ENCODE measurements at places on chromosomes 7 and 10. TPM values are rescaled to one million over a fixed set of nuclear protein-coding genes. Genes with fewer than 3 reads are reported as not detected.

TCF7L2 gene
- total RNA-seq, result 0.29 TPM

THSD7A gene
- not detected for total RNA-seq

TMEM229A gene
- total RNA-seq, result not detected

PON1 gene
- not detected for total RNA-seq

C10orf53 gene
- total RNA-seq, result not detected

PDGFA gene
- 0.60 TPM for total RNA-seq

INTS15 gene
- total RNA-seq, result 41.1 TPM

STAMBPL1 gene
- 56.3 TPM for total RNA-seq

FAM25G gene
- total RNA-seq, result not detected

MDFIC gene
- 116 TPM for total RNA-seq
